Activated T-helper 9 cell treated with anti-CD3 and anti-CD28 coated beads, Interleukin-2, amount 50 U/mL, for 16 hours (primary cell): ENCODE measurements at places on chromosomes 6 and 20.

DNA sequence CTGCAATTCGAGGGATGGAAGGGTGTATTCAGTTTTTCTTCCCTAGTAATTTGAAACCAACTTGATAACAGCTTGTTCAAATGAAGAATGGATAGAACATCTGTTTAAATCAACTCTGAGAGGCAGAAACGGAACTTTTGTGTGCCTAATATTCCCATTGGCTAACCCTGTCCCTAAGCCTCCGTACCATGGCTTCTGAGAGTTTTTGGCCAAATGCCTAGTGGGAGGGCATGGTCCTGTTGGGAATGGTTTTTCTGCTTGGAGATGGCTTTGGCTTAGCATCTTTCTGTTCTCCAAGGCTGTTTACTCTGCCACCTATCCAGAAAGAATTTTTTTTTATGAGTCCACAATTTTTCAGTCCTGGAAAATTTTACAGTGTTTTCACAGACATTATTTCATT is 126.7 kb upstream of the MLIP start:
- no peak for DNase-seq

GRCh38 chr6:2485116-2485515 is 239.7 kb upstream of the GMDS start:
- no peak for DNase-seq

GRCh38 chr6:169456840-169457239 is 203.2 kb upstream of the THBS2 start:
- DNase-seq = no peak

GRCh38 chr6:40399888-40400457 is 187.2 kb downstream of the LRFN2 start:
- DNase-seq = no peak

DNA sequence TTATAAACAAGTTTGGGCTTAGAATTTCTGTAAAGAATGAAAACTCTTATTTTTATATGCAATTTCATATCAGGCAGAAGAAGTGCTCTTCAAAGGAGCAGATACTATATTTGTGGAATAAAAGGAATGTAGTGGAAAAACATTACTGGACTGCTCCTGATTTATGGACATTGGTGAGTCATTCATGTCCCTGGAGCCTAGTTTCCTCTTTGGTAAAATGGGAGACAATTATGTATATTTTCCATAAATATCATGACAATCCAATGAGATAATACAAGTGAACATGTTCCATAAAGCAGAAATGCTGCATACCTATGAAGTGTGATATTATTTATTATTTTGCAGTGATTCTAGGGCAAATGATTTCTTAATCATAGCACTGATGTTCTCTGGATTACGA is 445.8 kb upstream of the CITED2 start:
- no peak for DNase-seq
